ENCODE measurements at places on chromosomes 2 and 18. TPM values are rescaled to one million over a fixed set of nuclear protein-coding genes. Genes with fewer than 3 reads are reported as not detected.

Gene IL1RL1
- total RNA-seq: 2.8 TPM

DNA sequence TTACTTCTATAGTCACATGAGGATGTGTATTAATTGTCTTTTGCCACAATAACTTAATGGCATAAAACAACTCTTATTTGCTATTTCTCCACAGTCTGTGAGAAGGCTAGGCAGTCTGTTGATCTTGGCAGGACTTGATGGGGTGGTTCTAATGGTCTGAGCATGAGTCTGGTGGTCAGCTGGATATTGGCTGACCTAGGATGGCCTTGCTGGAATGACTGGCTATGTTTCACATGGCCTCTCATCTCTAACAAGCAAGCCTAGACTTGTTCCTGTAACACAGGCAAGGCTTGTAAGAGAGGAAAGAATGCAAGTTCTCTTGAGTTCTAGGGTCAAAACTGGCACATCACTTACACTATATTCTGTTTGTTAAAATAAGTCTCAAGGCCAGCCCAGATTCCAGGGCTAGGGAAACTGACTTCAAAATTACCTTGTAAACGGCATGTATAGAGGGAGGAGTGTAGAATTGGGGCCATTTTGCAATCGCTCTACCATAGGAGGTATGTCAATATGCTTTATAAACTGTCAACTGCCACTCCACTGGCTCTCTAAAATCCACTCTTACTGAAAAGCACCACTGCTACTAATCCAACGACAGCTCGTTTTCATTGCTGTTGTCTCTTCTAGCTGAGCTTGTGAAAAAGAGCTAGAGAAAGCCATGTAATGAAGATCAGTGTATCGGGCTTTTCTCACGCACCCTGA is 325.0 kb upstream of the PKDCC start:
- ATAC-seq: no peak

Gene LIMS3
- not detected for total RNA-seq

GRCh38 chr2:130819608-130820278 is 17.0 kb upstream of the ARHGEF4 start:
- ATAC-seq: no peak

DNA sequence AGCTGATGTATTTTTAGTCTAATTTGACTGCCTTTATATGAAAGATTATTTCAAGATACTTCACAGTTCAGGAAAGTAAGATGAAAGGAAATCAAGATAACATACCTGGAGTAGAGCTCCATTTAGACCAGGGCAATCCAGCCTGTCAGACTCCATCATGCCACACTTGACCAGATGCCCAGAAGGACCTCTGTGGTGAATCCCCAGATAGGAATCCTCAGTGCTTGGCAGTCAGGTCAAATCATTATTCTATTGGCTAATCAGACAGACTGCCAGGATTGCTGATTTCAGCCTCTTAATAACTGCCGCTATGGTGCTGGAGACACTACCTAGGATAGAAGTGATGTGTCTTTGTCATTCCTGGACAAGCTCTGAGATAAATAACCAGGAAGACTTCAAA is 404.2 kb downstream of the STK39 start:
- ATAC-seq: no peak

DNA sequence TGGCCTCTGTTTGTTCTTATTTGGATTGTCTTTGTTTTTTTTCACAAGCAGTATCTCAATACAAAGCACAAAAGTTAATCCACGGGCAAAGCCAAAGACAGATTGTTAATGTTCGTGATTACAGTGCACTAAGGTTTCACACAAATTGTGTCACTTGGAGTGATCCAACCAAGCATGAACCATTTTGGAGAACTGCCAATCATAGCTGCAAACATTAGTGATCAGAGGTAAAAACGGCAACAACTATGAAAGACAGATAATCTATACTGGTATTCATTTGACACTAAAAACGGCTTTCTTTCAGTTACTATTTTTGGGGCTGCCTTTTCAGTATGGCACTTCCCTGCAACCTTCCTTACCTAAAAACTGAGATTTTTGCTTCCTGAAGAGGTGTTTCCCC is 213.1 kb upstream of the GULP1 start:
- no peak for ATAC-seq

Gene ADAM17
- total RNA-seq: 27.5 TPM

DNA sequence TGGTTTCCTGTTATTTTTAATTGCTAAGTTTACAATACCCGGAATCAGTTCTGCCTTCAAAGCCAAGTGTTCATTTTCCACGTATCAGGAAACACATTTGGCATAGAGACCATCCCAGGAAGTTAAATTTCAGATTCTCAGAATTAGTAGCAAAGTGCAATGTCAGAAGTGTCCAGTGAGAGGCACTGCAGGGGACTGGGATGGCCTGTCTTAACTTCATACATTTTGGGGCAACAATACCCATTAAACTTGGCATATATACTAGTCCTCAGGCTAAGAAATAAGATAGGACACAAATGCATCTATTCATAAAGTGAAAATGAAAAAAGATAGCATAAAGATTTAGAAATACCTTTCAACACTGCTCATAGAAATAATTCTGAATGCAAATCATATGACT is 1.5 kb upstream of the IL1RL2 start:
- ATAC-seq: no peak

DNA sequence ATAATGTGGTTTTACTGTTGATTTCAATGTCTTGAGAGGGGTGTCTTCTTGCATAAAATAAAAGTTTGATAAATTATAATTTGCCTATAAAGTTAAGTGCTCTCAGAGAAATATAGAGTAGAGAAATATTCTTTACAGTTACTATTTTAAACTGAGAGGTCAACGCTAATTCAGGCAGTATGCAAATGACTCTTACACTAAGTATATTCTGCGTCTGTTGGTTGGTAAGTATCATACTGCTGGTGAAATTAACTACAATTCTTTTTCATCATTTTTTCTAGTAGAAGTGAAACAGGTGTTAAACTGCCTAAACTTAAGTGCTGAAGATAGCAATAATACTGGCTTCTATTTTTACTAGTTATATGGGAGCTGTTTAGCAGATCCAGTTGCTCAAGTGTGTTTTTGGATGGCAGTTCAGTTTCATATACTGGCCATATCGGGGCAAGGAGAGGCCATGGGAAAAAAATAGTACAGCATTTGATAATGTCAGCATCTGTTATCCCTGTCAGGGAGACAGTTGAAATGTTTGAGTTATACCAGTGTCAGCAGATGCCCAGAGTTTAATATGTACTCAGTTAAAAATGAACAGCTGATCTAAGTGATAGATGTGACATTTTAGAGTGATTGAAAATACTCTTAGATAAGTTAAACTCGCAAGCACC is 86.2 kb downstream of the MIB1 start:
- no peak for ATAC-seq

DNA sequence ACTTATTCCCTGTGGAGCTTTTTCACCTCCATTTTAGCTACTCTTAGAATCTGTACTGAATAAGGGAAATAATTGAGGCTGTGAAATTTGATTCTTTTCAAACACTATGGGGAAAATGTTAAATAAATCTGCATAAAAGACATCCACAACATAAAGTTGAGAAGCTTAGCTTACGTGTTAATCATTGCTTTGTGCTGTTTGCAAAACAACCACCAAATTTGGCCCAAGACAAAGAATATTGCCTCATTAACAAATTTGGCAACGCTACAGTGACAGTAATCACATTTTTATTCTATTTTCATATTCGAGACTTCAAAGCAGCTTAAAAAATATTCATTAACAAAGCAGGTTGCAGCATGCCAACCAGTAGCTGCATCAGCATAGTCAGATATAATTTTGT is 437.6 kb downstream of the DPP10 start:
- no peak for ATAC-seq

- no peak for ATAC-seq
Observed at GRCh38 chr18:78642296-78642951, 337.2 kb upstream of the SALL3 start.

DNA sequence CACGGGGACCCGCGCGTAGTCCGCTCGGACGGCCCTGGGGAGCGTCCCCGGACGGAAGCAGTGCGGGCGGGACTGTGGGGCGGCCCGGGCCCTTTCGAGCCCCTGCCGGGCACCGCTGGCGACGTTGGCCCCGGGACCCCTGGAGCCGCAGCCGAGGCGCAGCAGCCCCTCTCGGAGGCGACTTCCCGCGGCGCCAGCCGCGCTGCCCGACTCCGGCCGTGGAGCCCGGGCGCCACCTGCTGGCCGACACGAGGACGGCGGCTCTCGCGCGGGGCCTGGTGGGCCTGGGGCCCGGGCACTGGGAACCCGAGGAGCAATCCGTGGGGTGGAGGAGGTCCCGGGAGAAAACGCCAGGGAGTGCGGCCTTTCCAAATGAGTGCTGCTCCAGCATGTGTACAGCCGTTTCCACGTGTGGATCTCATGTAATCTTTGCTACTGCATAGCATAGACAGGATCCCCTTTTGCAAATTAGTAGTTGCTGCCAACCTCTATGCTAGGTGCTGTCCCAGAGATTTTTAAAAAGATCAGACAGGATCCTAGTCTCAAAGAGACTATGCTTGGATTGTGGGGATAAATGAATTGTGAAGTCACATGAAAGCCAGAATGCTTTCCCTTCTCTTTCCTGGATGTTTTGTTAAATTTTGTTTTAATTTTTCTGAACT is 4.0 kb downstream of the ID2 start:
- ATAC-seq: peak; percentile 42

Gene PCARE
- total RNA-seq: 0.08 TPM

DNA sequence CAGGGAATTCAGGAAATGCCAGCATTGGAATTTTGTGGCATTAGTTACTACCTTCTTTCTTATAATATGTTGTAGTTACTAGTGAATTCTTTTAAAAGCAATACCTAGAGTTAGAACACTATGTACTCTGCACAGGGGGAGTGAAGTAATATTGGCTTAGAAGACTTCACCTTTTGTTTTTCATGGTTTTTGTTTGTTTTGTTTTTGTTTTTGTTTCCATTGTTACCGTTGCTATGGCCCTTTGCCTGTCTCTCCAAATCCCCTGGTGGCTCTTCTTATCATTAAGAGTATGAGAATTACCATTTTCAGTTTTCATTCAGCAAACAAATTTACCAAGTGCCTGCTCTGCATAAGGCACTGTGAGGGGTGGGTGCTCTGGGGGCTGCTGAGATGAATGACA is 160.1 kb downstream of the HAUS1 start:
- no peak for ATAC-seq

- peak; percentile 84 for ATAC-seq
Observed at GRCh38 chr2:27717070-27717795, 53.5 kb downstream of the SLC4A1AP start.

Gene CDH20
- total RNA-seq: not detected

Gene TEX44
- not detected for total RNA-seq

GRCh38 chr18:24560511-24560981 is 100.1 kb downstream of the HRH4 start:
- no peak for ATAC-seq

Gene IL36B
- 1.4 TPM for total RNA-seq

- no peak for ATAC-seq
Observed at GRCh38 chr2:159175927-159176326, 110.6 kb downstream of the WDSUB1 start.

DNA sequence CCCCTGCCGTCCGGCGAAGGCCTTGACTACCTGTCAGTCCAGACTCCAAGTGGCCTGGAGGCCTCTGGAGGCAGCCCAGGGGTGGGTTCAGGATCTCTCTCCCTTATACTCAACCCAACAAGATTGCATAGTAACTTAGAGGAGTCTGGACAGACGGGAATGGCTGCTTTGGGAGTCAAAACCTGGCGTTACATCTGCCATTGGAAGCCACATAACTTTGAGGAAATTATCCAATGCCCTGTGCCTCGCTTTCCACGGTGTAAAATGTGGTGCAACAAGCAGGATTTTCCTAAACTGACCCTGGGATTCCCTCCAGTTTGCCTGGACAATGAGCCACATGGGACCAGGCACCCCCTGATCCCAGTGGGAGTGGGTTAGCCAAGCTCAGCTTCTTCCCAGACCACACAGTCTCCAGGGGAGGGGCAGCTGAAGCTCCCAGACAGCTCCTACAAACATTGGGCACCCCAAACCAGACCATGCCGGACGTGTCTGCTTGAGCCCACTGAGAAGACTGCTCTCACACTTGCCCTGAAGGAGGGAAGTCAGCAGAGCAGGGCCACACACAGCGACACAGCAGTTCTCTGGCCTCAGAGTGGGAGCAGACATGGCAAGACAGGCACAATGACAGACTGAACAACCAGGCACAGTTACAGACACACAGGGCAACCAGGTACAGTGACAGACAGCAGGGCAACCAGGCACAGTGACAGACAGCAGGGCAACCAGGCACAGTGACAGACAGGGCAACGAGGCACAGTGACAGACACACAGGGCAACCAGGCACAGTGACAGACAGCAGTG is 65.6 kb upstream of the RAB6C start:
- no peak for ATAC-seq

Gene IL18R1
- 1.1 TPM for total RNA-seq

DNA sequence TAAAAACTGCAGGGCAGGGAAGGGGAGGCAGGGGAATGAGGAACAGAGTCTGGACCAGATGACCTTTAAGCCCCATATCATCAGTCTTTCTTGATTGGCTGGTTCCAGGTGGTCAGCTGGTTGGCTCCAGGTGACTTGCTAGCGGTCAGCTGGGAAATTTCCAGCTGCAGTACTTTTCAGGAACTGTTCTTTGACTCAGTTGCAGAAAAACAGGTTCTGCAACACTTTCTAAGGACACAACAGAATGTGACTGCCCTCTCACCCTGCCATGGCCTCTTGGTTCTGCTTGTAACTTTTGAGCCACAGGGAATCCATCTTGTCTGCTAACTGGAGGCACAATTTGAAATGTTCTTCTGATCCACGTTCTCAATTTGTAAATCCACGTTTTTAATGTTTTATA is 278.3 kb upstream of the LRATD1 start:
- no peak for ATAC-seq

GRCh38 chr2:3442185-3442584 is 62.7 kb downstream of the TRAPPC12 start:
- ATAC-seq: no peak

DNA sequence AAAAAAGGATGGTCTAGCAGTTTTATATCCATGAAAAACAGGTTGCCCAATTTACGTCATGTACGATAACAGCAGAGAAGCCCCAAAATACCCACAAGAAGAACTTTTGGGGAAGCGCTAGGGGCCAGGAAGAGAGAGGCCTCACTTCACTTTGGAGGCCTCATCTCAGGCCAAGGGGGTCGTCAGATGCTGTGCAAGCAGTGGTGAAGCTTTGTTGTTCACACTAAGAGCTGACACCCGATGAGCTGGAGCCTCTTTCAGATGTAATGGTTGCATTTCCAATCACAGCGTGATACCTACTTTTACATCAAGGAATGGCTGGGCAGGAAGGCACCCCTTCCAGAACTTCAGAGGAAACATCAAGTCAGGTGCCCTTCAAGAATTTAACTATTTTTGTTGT is 242.3 kb upstream of the PXDN start:
- no peak for ATAC-seq

Gene HNMT
- total RNA-seq: 2.5 TPM

GRCh38 chr18:30432349-30432748 is 610.2 kb downstream of the DSC3 start:
- ATAC-seq: no peak

DNA sequence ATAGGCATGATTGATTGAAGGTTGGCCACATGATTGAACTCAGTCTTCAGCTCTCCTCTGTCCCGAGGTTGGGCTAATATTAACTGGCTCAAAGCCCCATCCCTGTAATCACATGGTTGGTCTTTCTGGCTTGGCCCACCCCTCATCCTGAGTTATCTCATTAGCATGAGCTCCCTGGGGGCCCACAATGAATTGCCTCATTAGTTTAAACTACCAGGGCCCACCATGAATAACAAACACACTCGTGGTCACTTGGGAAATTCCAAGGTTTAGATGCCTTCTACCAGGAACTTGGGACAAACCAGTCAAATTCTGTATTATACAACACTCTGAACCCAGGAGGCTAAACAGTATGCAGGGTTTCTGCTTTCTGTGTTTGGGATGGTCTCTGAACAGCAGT is 121.7 kb upstream of the B3GNT2 start:
- no peak for ATAC-seq

GRCh38 chr2:240601831-240602160 is 15.3 kb downstream of the CAPN10 start:
- ATAC-seq: no peak
